ENCODE measurements at places on chromosomes 3 and 15.

DNA sequence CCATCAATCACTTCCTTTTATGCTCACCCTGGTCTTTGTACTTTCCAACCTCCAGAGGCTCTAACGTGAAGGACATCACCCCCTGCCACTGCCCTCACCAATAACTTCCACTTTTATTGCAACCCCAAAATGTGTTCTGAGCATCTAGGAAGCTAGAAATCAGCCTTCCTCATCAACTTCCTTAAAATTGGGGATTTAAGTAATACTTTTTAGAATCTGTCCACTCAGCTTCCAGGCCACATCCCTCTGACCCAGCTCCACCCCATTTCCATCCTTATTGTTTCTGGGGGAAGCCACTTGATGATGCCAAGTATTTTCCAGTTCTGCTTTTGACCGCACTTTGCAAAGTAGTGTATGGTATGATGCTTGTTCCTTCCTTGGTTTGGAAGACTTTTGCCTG is 73.5 kb upstream of the XCR1 start:
- no peak for DNase-seq

- no peak for DNase-seq
These were observed 21.4 kb downstream of the TAMM41 start for GRCh38 chr3:11825301-11825700.

DNA sequence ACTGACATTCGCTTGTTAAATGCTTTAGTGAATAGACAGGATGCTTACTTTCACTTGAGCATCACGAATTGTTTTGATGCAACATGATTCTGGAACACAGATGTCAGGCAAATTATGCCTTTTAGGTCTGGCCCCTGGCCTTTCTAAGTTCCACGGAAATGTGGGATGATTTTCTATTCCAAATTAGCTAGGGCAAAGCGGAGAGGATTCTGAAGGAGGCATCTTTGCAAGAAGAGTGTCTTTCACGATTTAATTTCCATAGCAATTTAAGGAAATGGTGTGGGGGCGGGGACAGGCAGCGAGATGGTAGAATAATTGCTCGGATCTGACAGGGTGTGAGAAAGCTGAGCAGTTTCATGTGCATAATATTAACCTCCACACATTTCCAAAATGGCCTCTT is 238.5 kb upstream of the KCNMB2 start:
- DNase-seq: no peak

- no peak for DNase-seq
These were observed 186.7 kb upstream of the CDIN1 start for GRCh38 chr15:36392676-36393266.

GRCh38 chr3:10240799-10241198 is 7.5 kb upstream of the TATDN2 start:
- DNase-seq: no peak

DNA sequence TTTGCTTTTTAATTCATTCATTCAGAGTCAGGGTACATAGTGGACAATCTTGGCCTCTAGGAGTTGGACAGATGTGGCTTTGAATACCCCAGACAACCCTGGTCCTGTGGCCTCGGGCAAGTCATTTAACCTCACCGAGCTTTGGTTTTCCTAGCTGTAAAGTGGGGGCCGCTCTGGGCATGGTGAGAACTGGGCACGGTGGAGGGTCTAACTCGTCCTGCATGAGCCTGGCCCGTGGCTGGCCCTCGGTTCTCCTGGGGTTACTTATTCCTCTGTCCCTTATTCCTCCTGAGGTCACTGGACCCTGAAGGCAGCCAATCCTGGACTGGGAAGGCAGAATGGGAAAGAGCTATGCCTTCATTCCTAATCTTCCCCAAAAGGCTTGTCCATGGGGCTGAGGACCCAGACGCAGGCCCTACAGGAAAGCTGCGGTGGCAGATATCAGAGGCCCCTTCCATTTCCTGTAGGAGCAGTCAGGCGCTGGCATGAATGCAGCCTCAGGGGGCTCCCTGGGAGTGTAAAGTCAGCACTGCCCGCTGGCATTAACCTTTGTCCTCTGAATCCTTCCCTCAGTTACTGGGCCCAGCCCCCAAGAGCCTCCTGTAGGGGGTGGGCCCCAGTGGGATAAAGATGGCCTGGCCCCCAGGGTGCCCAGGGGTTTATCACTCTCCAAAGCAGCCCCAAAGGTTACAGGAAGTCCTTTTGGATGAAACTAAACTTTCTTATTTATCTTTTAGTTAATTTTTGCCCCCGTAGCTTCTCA is 17.9 kb upstream of the SEC13 start:
- no peak for DNase-seq

DNA sequence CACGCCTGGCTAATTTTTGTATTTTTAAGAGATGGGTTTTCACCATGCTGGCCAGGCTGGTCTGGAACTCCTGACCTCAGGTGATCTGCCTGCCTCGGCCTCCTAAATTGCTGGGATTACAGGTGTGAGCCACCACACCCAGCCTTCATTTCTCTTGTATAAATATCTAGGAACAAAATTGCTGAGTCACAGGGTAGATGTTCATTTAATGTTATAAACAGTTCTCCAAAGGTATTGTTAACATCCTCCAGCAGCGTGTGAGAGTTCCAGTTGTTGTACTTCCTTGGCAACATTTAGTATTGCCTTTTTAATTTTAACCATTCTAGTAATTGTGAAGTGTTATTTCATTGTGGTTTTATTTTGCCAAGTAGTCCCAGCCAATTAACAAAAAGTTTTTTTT is 23.6 kb upstream of the MTMR14 start:
- no peak for DNase-seq

GRCh38 chr3:186189492-186189891 is 80.6 kb upstream of the ETV5 start:
- no peak for DNase-seq

DNA sequence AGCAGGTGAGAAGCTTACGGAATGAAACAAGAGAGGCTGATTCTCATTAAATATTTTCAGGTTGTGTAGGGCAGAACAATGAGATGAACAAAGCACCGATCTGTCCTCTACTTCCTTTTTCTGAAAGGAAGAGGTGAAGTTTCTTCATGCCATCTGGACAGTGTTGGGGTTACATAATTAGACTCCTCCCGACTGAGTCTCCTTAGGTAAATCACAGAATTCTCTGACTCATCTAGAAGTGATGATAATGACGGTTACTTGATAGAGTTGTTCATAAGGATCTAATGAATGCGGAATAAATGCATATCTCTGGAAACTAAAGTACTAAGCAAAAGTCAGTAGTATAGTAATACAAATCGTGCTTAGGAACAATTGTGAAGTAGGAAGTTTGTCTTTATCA is 21.2 kb downstream of the CRTC3 start:
- DNase-seq: no peak
